Ascending aorta (tissue), 2 donors: ENCODE measurements at places on chromosomes 5 and 9.

DNA sequence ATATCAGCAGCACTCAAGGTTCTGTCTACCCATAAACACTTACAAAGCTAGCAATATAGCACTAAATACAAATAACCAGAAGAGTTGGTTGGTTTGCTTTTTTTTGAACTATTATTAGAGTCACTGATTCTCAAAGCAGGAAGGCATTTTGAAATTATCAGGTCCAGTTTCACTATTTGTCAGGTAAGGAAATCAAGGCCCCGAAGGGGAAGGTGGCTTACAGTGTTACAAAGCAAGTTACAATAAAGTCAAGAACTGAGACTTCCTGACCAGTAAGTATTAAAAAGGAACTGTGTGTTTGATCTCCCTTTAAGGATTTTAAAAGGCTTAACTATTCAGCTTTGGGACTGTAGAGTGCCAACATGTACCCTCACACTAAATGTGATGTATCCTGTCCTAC lies 10.8 kb downstream of the C5orf15 start:
- no peak overlapping the region for H3K4me3 ChIP-seq
- no peaks in the 10 kb centered on the region for H3K27me3 ChIP-seq
- peaks cover 23% of the 10 kb centered on the region for H3K36me3 ChIP-seq
- peaks cover 2% of the 10 kb centered on the region for H3K4me1 ChIP-seq
- no peak for DNase-seq

DNA sequence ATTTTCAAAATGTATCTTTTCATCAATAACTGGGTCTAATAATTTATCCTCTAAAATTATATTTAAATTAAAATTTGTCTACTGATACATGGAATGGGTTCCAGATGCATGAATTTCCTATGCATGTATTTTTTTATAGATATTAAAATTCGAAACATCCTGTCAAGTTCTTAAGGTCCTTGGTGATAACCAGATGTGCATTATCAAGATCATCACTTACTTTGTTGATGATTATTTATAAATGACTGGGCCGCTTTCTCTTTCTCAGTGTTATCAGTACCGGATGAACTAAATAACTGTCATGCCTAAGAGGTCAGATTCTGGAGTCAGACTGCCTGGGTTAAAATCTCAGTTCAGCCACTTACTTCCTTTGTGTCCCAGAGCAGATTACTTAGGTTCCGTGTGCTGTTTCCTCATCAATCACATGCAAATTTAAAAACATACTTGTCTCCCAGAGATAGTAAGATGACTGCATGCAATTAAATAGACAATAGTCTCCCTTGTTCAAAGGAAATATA lies 124.3 kb downstream of the TEX10 start:
- no peaks in the 10 kb centered on the region for H3K27me3 ChIP-seq
- H3K4me1 ChIP-seq: no peaks in the 10 kb centered on the region
- H3K36me3 ChIP-seq: peaks cover 6% of the 10 kb centered on the region

DNA sequence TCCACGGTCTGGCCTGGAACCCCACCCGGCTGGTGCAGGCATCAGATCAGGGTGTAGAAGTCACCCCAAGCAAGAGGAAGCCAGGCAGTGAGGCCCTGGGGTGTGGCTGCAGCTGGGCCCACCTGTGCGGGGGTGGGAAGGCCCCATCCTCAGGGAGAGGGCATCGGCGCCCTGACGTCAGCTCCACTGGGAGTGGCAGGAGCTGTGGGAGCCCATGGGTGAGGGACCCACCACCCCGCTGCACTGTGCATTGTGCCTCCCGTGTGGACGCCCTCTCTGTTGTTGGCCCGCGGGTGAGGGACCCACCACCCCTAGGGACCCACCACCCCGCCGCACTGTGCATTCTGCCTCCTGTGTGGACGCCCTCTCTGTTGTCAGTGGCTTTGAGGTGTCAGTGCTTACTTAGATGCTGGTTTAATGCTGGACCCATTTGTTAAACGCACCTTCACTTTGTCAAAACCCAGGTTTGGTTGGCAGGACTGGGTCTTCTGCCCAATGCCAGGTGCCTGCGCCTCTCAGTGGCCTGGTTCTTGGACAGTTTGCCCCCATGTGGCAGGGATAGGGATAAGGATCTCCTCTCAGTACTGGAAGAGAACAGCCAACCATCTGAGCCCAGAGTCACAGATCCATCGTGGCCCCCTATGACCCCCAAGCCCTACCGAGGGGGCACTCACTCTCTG lies 6.9 kb upstream of the EXOC3 start:
- H3K36me3 ChIP-seq: no peaks in the 10 kb centered on the region
- no peak overlapping the region for H3K4me3 ChIP-seq
- no peaks in the 10 kb centered on the region for H3K4me1 ChIP-seq
- no peak overlapping the region for H3K27ac ChIP-seq
- no peak for DNase-seq

- no peaks in the 10 kb centered on the region for H3K27me3 ChIP-seq
- H3K4me3 ChIP-seq: no peak overlapping the region
- H3K4me1 ChIP-seq: no peaks in the 10 kb centered on the region
- no peak for DNase-seq
- H3K36me3 ChIP-seq: peaks cover 3% of the 10 kb centered on the region
- H3K27ac ChIP-seq: no peak overlapping the region
Observed at GRCh38 chr5:98906756-98907355, 22.0 kb downstream of the CHD1 start.
